CD4-positive, alpha-beta T cell treated with Interleukin-4 for 1 hour (primary cell): ENCODE measurements at places on chromosomes 2 and 18.

DNA sequence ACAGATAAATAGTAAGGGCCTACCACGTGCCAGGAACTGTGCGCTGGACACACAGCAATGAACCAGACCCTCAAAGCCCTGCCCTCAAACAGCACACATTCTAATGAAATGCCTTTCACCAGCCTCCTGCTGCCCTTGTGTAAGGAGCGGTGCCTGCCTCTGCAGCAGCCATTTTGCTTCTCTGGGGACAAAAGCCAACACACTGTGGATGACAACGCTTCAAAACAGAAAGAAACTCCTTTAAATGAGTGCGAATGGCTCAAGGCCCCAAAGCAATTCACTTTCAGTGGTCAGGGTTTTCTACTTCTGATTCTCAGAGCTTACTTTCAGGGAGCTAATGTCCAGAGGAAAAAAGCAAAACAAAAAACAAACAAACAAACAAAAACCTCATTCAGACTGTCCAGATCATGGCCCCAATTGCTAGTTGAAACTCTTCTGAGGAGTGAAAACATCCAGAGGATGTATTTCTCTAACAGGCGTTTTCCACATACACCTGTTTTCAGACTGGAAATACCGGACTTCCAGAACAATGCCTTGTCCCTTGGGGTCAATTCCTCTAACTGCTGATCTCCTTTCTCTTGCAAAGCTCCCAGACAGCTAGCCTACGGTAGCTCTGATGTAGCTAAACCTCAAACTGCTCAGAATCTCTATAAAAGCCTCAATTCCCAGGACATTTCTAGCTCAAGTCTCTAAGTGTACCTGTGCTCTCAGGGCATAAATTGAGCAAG, 323.3 kb upstream of the ZNF521 start:
- DNase-seq, result no peak

DNA sequence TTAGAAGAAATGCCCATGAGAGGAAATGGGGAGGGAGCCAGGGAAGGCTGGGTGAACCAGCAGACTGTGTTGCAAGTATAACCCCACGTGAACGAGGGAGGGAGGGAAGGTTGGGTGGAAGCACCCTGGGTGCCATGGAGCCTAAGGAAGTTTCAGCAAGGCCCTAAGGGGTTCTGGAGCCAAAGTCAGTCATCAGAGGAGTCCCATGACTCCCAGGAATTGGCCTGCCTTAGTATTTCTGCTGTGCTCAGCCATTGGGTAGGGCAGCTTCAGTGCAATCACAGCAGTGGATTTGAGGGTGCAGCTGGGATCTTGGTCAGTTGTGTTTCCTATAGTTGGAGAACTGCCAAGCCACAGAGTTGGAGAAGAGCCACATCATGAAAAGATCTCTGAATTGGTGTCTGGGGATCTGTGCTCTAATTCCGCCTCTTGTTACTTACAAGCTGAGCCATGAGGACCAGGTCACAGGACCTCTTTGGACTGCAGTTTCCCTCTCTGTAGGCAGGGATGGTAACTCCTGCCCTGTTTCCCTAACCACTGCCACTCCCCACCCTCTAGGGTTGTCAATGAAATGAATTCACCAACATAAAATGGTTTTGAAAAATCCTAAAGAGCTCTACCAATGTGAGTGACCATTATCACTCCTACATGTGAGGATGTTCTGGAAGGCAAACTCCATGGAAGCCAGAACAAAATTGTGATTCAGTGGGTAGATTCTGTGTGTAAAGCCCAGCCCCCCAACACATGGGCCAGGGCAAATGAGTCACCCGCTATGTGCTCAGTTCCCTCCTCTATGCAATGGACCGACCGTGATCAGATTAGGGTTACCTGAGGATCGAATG, 108.9 kb downstream of the CLIP4 start:
- no peak for DNase-seq

DNA sequence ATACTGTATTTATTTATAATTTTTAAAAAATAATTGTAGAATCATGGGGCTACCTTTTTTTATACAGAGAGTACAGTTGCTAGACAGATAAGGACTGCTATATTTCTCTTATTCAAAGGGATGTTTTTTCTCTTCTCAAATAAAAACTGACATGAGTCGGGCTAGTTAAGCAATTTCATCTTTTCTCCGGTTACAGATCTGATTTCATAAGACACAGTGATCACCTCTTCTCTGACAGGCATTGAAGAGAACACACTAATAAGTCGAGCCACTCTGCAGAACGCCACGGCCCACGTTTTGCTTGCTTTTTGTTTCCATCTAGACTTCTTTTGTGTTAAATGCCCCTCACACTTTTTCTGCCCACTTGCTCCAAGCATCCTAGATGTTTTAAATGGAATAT, 85.4 kb downstream of the HNRNPLL start:
- no peak for DNase-seq

GRCh38 chr2:70796262-70796661, 5.8 kb upstream of the FIGLA start:
- DNase-seq, result no peak

- DNase-seq, result no peak
These were observed 25.9 kb downstream of the LYPD6B start for GRCh38 chr2:149064365-149064841.

DNA sequence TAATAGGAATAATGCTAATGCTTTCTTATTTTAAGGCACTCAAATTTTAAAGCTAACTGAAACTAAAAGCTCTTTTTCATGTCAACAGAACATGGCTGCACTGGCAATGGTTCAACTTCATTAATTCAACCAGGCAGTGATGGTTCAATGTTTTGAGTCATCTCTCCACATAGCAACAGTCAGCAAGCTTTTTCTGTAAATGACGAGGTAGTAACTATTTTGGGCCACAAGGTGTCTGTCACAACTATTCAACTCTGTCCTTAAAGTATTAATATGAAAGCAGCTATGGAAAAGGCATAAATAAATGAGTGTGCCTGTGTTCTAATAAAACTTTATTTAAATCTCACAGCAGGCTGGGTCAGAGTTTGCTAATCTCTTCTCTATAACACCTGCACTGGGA, 1425.6 kb upstream of the PIK3C3 start:
- no peak for DNase-seq

DNA sequence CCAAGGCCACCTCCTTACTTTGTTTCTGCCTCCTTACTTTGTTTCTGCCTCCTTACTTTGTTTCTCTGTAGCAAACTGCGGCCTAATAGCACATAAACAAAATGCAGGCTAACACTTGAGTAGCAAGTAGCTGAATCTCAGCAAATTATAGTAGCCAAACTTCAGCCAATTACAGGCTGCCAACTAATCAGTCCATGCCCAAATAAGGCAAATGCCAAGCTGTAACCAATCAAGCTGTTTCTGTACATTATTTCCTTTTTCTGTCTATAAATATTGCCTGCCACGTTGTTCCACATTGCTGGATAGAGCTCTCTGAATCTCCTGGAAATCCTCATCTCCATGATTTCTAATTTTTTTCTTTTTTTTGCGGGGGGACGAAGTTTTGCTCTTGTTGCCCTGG, 28.7 kb upstream of the FRZB start:
- no peak for DNase-seq

- DNase-seq, result no peak
These were observed 166.0 kb upstream of the PIK3C3 start for GRCh38 chr18:41789001-41789400.

DNA sequence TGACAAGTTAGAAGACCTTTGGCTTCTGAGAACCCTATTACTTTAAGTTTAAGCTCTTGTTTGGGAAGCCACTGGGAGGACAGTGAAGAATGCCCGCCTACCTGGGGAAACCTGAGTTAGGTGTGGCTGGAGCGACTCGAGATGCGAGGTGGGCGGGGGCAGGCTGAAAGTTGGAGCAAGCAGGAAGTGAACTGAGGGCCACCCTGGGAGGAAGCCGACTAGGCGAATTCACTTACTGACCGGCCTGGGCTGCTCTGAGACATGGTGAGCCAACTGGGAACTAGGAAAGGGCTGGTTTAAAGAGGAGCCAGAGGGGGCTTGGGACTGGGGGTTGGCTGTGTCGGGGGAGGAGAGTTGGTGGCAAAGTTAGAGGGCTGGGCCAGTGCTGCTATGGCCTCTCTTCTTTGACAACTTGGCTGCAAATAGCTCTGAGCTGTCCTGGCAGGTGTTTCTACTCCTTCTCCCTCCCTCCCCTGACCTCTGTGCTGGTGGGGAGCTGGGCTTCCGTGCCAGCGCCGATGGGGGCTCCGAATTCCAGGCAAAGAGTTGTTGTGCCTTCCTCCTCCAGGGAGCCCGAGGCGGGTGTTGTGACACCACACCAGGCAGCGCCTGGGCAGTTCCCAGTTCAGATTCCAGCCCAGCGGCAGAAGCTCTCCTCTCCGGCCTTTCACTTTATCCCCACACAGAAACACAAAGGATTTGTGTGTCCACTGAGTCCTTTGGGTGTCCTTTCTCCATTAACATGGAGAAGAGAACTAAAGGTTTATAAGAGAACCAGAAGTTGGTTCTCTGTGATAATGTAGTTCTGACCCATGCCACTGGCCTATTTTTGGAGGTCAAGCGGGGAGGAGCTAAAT, at the start of gene VAMP8:
Gene VAMP8, plus strand, starts transcription at position 201 of the 857 bp plus-strand sequence. Its CDS starts 61 bp downstream, at position 262.
- peak; percentile 64 for DNase-seq

DNA sequence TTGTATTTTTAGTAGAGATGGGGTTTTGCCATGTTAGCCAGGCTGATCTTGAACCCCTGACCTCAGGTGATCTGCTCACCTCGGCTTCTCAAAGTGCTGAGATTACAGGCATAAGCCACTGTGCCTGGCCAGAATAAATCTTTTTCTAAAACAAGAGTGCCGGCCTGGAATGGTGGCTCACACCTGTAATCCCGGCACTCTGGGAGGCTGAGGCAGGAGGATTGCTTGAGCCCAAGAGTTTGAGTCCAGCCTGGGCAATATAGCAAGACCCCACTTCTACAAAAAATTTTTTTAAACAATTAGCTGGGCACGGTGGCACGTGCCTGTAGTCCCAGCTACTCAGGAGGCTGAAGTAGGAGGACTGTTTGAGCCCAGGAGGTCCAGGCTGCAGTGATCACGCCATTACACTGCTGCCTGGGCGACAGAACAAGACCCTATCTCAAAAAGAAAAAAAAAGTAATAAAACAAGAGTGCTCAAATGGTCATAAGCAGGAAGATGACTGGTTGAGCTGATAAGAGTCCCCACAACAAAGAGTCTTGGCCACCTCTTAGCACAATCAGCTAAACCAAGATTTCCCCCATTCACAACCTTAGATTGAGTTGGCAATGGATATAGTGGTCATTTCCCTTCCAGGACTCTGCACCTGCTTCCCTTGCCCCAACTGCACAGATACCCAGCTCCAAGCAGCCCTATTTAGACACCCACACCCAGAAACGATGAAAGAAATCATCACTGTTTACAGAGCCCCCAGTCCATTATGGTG, 5.8 kb upstream of the UCN start:
- DNase-seq, result no peak

DNA sequence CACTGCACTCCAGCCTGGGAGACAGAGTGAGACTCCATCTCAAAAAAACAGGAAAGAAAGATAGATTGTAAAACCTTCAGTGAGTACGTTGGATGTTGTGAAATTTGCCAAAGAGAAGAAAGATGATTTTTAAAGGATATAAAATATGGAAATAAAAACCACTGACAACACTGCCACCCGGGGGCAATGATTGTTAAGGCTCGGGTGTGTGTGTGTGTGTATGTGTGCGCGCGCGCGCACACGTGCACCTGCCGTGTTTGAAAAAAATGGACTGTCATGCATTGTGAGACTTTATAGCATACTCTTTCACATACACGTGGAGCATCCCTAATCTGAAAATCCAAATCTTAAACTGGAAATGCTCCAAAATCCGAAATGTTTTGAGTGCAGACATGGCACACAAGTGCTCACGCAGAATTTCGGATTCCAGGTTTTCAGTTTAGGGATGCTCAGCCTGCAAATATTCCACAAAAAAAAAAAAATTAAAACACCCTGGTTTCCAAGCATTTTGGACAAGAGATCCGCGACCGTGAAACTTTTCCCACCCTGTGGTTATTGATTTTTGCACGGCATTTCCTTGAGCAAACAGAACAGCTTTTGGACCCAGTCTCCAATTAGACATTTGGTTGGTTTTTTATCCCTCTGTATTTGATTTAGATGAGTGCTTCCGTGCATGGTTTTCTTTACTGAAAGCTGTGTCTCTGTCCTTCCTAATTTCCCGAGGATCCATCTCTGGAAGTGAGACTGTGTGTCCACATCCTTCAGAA, 269.2 kb downstream of the AGAP1 start:
- no peak for DNase-seq

DNA sequence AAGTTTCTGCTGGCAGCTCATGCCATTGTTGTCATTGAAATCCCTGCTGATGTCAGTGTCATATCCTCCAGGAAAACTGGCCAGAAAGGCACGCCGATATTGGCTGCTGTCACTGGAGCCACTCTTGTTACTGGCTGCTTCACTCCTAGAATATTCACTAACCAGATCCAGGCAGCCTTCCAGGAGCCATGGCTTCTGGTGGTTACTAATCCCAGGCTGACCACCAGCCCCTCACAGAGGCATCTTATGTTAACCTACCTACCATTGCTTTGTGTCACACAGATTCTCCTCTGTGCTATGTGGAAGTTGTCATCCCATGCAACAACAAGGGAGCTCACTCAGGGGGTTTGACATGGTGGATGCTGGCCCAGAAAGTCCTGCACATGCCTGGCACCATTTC, 27.0 kb upstream of the MTX2 start:
- DNase-seq, result no peak

DNA sequence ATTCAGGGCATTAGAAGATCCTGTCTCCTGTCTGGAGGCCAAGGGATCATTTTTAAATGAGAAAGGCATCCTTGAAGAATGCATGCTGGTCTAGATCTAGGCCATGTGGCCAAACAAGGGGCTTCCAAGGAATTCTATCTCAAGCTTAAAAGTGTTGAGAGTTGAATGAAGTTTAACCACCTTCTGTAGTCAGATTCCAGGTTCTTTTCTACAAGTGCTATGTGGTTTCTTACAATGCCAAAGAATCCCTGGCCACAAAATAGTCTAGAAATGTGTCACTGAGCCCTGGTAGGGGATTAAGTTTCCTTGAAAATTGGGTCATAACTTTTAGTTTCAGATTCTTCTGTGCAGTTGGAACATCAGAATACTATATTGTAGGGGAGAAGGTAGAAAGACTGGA, 640.7 kb upstream of the ACVR2A start:
- DNase-seq, result no peak

GRCh38 chr2:191059308-191059707, 45.3 kb upstream of the STAT1 start:
- no peak for DNase-seq

GRCh38 chr2:30987566-30987965, 150.7 kb downstream of the GALNT14 start:
- no peak for DNase-seq

GRCh38 chr2:17918789-17919188, 40.3 kb downstream of the KCNS3 start:
- no peak for DNase-seq
